Lower leg skin (tissue), 4 donors: ENCODE measurements at places on chromosomes 7 and 10. TPM values are rescaled to one million over a fixed set of nuclear protein-coding genes. Genes with fewer than 3 reads are reported as not detected.

The SORBS1 gene
- total RNA-seq: 53.1 TPM

The FGFR2 gene
- total RNA-seq: 131 TPM

The CCL24 gene
- 0.64 TPM for total RNA-seq

The SCIN gene
- total RNA-seq: 5.0 TPM

The PTPN20 gene
- 2.2 TPM for total RNA-seq

The UPK3BL1 gene
- 41.8 TPM for total RNA-seq

The TUBB8 gene
- not detected for total RNA-seq

- DNase-seq: no peak
Measured at GRCh38 chr7:40758590-40758989, 623.8 kb downstream of the SUGCT start.

DNA sequence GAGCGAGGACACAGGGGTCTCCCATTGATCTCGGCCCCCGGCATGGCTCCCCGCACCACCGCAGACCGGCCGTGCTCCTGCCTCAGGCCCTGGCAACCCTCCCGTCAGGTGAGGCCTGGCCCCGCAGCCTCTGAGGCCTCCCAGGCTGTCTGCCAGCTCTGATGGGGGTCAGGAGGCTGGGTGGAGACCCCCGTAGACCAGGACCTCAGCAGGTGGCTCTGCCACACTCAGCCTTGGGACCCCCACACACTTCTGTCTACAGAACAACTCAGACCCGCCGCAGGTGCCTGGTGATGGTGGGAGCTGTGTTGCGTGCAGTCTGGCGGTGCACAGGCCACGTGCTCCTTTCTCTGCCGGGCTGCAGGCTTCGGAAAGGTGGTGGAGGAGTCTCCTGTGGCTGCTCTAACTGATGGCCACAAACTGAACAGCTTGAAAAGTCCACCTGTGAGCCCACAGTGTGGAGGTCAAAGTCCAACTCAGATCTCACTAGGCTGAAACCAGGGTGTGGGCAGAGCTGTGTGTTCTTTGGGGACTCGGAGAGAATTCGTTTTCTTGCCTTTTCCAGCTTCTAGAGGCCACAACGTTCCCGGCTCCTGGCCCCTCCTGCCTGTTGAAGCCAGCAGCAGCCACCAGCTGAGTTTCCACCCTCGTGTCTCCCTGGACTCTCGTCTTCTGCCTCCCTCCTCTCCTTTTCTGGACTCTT is 62.5 kb downstream of the PWWP2B start:
- no peak for DNase-seq

DNA sequence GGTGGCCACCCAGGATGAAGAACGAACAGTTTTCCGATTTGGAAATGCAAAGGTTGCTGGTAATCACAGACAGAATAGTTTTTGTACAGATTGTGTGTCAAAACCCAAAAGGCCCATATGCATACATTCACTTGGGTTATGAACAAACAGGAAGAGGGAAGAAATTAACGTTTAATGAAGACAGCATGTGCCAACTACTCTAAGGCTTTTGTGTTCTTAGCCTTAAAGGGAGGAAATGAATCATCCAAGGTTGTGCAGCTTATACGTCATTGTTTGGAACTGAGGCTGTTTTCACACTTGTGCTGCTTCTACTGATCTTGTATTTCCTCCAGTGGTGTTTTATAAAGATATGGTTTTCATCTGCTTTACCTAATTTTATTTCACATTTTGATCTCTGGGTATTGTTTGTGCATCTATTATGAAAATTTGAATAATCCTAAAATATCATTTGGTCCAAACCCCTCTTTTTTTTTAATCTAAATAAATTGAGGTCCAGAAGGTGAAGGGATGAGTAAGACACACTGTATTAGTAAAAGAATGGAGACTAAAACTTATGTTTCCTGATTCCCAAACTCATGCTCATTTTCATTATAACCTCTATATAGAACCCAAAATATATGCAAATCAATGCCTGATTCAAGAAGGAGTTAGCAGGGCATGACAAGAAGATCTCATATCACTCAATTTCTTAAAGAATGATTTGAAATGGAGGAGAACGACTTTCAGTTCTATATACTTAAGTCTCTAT is 373.1 kb downstream of the THSD7A start:
- DNase-seq: no peak

- DNase-seq: no peak
Measured at GRCh38 chr10:108180878-108181277, 1016.4 kb upstream of the SORCS1 start.

DNA sequence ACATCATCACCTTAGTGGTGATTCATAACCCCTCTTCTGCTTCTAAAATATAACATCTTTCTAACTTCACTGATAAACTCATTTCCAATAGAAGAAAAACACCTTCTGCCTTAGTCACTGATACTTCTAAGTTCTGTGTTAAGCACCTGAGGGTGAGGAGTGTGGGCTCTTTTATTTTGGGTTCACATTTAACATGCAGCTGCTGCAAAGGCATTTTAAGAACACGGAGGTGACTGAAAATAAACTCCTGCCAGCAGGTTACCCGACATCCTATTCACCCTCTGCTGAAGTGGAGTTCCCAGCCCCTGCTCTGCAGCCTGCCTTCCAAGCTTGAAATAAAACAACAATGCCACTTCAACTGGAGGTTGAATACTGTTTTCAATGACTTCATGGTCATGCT is 202.9 kb upstream of the PLXNA4 start:
- DNase-seq: no peak

- DNase-seq: no peak
Measured at GRCh38 chr10:97664282-97664850, 22.7 kb downstream of the AVPI1 start.
